ENCODE measurements at places on chromosomes 7 and 10.

DNA sequence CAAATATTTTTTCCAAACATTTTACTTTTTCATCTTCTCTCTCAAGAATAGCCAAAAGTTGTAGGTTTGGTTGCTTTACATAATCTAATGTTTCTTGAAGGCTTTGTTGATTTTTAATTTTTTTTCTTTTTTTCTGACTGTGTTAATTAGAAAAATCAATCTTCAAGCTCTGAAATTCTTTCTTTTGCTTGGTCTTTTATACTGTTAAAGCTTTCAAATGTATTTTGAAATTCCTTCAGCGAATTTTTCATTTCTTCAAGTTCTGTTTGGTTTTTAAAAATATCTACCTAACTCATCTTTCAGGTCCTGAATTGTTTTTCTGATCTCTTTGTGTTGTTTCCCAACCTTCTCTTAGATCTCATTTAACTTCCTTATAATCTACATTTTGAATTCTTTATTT lies 109.3 kb downstream of the SLC25A40 start:
- DNase-seq: no peak

GRCh38 chr10:29929006-29929405 lies 130.4 kb downstream of the JCAD start:
- no peak for DNase-seq

GRCh38 chr10:5968037-5968680 lies 9.2 kb downstream of the IL15RA start:
- DNase-seq: no peak

GRCh38 chr10:13376297-13376696 lies 28.2 kb upstream of the SEPHS1 start:
- DNase-seq: no peak

- no peak for DNase-seq
Measured at GRCh38 chr10:82411416-82411815, 536.4 kb downstream of the NRG3 start.

GRCh38 chr7:50552921-50553320 lies 12.3 kb downstream of the DDC start:
- DNase-seq: no peak

GRCh38 chr7:86477343-86477935 lies 166.3 kb upstream of the GRM3 start:
- no peak for DNase-seq

- no peak for DNase-seq
Measured at GRCh38 chr7:131010717-131011431, 276.9 kb upstream of the KLF14 start.

DNA sequence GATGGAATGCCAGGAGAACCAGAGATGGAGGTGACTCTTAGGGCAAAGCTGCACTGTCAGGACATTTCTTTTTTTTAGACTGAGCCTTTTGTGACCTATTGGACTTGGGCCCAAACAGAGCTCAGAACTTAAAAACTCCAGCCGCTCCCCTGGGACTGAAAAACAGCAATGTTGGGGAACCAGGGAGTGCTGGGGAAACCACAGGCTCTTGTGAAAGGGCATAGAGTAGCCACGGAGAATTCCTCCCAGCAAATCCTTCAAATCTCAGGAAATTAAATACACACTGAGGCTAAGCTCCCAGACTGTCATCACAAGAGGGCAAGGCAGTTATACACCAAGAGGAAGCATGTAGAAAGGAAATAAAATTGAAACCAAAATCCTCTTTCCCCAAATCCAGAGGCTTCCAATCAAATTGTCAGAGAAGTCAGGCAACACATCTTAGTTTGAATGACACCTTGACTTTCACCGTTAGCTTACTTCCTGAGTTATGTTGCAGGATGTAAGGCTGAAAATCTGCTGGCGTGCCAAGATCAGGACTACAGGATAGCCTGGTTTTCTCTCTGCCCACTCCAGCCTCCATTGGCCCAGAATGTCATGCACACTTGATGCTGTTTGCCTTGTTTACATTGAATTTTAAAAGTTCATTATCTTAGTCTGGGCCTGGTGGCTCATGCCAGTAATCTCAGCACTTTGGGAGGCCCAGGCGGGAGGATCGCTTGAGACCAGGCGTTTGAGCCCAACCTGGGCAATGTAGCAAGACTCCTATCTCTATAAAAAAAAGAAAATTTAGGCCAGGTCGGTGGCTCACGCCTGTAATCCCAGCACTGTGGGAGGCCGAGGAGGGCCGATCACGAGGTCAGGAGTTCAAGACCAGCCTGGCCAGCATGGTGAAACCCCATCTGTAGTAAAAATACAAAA lies 2.6 kb upstream of the RFC2 start:
- DNase-seq: no peak

GRCh38 chr7:35831208-35831607 lies 30.4 kb downstream of the SEPTIN7 start:
- DNase-seq: no peak

DNA sequence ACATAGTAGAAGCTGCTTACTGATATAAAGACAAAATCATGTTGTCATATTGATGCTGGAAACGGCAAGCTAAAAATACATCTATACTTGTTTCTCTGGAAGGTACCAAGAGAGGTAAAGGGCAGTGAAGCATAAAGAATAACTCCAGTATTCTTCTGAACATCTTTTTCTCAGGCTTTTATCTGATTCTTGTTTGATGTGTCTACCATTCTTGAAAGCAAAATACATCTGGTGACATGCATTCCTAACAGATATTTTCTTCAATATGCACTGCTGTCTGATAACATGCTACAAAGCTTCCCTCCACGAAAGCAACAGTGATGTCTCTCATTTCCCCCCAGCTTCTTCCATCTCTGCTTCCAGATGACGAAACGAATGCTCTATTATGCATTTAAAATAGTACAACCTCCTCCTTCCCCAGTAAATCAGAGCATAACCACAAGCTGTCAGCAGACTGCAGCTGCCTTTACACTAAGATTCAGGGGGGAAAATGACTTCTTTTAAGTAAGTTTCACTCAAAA lies 100.8 kb downstream of the ARHGAP21 start:
- no peak for DNase-seq

GRCh38 chr10:60099998-60100747 lies 193.8 kb upstream of the CCDC6 start:
- no peak for DNase-seq

DNA sequence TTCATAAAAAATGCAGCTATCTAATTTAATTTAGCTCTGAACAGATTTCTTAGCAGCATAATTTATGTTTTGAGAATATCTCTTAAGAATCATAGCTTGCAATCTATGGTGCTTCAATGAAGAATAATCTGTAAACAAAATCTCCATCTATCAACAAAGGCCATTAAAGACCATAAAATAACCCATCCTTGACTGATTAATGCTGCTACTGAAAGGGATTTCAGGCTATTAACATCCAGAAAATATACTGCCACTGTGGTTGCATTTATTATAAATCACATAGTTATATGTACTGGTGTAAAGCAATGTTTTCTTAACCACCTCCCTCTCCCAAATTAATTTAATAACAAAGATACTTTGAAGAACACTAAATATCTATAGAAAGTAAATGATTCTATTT lies 191.6 kb downstream of the PCDH15 start:
- DNase-seq: no peak

- DNase-seq: no peak
Measured at GRCh38 chr7:116732788-116733694, 61.0 kb downstream of the MET start.

DNA sequence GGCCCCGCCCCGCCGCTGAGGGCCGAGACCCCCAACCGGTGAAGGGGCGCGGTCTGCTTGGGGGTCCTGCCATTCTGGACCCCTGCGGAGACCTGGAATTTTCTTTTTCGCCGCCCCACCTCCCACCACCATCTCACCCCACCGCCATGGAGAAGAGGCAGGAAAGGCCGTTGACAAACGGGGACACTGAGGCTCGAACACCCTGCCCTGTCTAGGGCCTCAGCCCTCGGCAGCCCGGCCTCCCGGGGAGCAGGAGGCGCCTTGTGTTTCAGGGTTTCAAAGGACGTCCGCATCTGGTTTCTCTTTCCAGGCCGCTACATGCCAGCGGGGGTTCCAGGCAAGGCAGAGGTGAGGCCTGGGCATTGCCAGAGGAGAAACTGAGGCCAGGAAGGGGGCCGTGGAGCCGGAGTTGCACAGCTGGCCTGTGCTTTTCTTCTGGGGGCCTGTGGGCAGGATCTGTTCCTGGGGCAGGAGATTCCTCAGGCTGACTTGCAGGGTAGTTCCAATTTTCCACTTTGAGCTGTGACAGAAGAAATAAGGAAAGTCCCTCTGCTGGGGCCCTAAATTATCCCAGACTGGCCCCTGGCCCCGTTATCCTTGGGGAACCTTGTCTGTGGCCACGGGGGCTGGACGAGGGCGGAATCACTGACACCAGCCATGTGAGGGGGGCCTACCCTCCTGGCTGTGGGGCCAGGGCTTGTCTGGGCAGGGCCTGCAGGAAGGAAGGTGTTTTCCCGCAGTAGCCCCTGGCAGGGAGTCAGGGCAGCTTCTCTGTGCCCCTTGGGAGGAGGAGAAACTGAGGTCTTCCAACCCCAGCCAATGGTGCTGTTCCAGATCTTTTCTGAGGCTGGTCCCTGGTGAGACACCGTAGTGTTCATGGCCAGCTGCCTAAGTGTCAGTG lies 900 bp upstream of the MICALL2 start:
- DNase-seq: no peak

DNA sequence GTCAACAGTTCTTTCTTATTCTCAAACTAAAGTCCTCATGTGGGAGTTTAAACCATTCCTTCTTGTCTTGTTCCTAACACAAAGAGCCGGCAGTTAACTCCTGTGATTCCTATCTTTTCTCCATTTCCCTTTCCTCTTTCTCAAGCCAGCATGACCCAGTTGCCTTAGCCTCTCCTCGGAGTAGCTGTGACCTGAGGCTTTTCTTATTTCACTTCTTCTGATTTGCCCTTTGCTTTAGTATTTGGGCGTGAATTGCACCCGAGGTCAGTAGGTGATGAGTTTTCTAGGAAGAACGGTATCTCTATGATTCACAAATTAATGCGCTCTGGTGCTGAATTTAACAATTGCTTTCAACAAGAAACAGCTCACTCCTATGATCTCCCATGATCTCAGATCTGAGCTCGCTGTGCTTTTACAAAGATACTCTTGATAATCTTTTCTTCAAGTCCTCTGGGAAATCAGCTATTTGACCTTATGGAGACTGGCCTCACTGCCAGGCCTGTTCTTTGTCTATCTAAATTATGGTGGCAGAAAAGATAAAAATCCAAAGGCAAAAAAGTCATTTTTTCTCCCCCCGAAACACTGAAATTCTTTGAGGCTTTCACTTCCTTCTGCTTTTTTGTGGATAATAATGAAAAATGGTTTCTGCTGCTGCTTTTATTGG lies 184.6 kb downstream of the JCAD start:
- DNase-seq: no peak

DNA sequence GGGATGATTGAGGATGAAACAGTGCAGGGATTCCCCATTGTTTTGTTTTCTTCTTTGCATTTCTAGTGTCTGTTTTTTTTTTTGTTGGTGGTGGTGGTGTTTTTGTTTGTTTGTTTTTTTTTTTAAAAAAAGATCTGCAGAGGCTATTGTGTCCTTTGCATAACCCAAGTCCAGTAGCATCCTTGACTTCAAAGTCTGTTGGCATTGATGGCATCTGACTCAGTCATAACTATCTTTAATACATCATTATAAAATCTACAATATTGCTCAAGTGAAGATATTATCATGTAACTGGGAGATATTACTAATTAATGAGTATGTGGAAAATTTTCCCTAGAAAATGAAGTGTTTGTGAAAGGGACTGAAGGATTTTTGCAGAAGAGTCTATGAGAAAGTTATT lies 70.2 kb downstream of the KIAA1217 start:
- DNase-seq: no peak

DNA sequence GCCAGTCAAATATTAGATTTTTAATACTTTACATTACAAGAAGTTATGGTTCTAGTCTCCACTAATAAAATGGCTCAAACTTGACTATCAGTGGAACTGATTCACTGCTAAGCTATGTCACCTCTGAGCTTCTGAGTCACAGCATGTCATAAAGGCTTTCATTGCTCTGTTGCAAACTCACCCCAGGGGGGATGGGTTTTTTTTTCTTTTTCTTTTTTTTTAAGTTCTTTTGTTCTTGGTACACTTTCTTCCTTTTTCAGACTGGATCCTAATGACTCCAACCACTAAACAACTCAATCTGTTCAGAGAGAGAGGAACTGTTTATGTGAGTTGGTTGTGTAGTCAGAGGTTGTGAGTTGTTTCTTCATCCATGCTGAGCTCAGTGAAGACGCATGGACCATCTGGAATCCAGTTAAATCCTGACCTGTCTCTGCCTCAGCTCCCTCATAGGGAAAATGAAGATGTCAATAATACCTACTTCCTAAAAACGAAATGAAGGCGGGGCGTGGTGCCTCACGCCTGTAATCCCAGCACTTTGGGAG lies 11.0 kb downstream of the MYOF start:
- DNase-seq: peak; percentile 29

- no peak for DNase-seq
Measured at GRCh38 chr10:43957267-43958070, 308.8 kb upstream of the ZNF32 start.

DNA sequence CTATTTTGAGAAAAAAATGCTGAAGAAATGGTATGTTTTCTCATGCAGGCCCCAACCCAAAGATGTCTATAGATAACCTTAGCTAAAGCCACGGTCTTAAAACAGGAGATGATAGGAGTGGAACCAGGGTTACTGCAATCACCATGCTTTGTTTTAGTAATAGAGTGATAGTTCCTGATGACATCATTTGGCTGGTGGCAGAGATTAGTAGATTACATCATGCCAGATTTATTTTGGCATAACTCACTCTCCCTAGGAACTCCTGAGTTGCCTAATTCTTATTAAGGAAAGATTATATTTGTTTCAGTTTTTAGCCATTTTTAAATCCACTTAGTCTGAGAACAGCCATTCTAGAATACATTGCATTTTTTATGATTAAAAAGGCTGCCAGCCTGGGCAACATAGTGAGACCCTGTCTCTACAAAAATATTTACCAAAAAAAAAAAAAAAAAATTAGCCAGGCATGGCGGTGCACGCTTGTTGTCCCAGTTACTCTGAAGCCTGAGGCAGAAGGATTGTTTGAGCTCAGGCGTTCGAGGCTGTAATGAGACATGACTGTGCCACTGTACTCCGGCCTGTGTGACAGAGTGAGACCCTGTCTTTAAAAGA lies 17.8 kb downstream of the ENO4 start:
- DNase-seq: no peak

DNA sequence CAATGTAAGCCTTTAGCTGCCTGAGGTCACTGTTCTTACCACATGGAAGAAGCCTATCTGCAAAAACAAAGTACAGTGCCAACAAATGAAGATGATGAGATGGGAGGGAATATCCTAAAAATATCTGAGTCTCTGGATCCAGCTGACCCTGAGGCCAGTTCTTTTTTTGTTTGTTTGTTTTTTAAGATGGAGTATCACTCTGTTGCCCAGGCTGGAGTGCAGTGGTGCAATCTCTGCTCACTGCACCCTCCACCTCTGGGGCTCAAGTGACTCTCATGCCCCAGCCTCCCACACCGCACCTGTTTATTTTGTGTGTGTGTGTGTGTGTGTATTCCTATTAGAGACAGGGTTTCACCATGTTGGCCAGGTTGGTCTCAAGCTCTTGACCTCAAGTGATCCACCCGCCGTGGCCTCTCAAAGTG lies 44.9 kb downstream of the HYCC1 start:
- DNase-seq: no peak

All from 8988T (cell line).